ENCODE measurements at places on chromosomes 2 and 18.
A peak's percentile ranks its signal among the peaks of the same experiment; 100 is the strongest.

DNA sequence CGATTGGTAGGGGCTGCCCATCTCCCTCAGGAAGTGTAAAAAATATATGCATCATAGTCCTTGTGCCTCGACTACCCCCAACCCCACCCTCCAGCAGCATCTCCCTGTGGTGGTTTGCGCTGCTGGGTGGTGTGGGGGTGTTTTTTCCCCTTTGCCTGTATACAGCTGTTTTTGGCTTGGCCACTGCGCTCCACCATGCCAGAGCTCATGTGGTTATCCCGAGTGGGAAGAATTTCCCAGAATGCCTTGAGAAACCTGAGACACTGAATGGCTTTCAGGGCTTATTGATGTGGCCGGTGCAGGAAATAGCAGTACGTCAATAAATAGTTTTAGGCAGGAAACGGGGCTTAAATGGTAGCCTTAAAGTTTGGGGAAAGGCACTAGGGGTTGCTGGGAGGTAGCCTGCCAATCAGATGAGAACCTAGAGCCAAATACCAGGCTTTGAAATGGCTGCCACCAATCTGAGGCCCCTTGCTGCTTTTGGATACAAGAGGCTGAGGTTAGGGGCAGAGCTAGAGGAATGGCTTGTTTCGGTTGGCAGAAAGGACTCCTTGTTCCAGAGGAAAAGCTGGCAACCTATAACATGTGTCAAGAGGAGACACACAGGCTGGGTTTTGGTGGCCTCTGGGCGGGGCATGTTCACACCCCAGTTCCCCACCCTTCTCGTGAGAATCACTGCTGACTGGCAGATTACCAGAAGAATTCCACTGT lies 144.1 kb downstream of the SMAD7 start:
- DNase-seq, result peak; percentile 48

GRCh38 chr18:73549236-73549635 lies 598.4 kb downstream of the FBXO15 start:
- no peak for DNase-seq

GRCh38 chr2:109339519-109339966 lies 210.5 kb downstream of the SH3RF3 start:
- peak; percentile 64 for DNase-seq

GRCh38 chr2:150095361-150096095 lies 391.9 kb downstream of the RND3 start:
- no peak for DNase-seq

- DNase-seq, result peak; percentile 34
Observed at GRCh38 chr18:62957885-62958472, 242.6 kb downstream of the PHLPP1 start.

- no peak for DNase-seq
Observed at GRCh38 chr2:7748717-7749415, 831.7 kb downstream of the RNF144A start.

DNA sequence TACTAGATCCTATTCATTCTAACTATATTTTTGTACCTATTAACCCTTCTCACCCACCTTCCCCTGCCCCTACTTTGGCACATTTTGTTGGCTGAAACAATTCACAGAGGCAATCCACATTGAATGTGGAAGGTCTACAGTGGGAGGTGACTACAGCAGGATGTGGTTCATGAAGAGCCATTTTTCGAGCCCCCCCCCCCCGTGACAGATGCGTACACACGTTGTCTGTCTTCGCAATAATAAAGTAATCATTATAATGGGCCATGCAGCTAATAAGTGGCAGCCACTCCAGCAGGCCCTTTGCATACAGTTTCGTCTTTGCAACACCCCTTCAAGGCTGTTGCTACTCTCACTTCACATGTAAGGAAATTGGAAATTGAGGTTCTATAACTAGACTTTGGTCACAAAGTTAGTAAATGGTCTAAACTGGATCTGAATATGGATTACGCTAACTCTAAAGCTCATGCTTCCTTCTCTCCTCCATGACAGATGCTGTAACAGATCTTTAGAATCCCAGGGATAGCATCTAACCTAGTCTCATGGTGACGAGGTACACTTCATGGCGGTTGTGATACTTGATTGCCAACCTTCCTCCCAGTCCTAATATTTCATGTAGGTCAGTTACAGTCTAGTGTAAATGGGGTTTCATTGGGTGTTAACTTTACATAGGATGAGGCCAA lies 176.8 kb downstream of the MYCN start:
- no peak for DNase-seq

- peak; percentile 94 for DNase-seq
Observed at GRCh38 chr18:3624935-3625741, 175.2 kb downstream of the TGIF1 start.

DNA sequence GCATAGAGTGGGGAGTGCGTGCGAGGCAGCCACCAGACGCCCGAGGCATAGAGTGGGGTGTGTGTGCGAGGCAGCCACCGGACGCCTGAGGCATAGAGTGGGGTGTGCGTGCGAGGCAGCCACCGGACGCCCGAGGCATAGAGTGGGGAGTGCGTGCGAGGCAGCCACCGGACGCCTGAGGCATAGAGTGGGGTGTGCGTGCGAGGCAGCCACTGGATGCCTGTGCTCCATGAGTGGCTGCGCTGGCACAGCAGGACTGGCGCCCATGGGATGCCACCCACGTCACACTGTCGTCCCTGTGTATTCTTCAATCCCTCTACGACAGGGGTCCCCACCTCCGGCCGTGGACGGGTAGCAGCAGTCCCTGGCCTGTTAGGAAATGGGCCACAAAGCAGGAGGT lies 221.9 kb downstream of the HDAC4 start:
- no peak for DNase-seq

DNA sequence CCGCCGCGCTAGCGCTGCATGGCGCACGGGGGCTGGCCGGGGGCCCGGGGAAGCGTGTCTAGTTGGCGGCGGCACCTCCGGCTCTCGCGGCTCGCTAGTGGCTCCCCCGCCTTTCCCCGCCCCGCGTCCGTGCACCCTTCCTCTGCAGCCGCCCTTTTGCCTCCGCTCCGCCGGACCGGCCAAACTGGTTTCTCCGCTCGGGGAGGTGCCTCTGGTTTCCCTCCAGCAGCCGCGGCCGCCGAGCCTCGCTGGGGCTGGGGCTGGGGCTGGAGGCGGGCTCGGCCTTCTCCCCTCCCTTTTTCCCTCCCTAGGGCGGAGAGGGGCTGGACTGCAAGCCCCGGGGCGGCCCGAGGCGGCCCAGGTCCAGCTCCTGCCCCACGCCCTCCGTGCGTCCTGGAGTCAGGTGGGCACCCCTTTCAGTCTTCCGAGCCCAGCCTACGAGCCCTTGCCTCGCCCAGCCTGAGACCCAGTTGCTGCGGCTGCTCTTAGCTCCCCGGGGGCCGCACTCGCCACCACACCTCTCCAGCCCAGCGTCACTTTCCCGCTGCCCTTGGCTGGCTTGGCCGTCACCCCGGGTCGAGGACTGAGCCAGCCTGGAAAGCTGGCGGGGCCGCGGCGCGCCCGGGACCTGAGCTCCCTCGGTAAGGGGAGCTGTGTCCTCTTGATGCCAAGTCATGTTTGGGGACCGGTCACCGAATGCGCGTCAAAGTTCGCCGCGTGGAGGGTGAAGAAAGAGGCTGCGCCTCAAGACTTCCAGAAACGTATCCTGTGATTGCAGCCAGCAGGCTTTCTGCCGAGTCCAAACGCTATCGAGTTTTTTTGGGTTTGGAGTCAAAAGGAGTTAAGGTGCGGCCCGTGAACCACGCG lies at the start of gene ATP8B1:
Gene ATP8B1, minus strand, starts transcription at position 213 of the 867 bp plus-strand sequence. CDS start 71,508 bp downstream, outside the sequence.
- peak; percentile 58 for DNase-seq

DNA sequence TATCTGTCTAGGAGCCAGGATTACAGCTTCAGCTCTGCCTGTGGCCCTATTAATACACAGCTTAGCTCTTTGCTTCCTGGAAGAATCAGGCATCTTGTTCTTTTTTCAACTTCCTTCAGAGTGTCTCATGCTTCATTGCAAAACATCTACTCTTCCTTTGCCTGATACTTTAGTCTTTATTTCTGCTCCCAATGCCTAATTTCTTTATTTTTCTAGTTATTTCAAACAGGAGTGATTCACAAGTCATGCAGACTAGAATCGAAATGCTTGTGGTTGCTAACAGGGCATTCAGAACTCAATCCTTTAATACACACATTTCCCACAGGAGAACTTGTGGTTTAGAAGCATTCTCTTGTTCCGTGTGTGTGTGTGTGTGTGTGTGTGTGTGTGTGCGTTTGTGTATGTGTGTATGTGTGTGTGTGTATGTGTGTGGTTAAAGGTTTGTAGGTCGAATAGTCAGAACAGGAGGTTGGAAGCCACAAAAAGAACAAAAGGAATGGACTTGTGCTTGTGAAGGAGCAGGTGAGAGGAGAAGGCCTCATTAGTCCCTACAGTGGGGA lies 28.3 kb upstream of the INSIG2 start:
- DNase-seq, result peak; percentile 98

DNA sequence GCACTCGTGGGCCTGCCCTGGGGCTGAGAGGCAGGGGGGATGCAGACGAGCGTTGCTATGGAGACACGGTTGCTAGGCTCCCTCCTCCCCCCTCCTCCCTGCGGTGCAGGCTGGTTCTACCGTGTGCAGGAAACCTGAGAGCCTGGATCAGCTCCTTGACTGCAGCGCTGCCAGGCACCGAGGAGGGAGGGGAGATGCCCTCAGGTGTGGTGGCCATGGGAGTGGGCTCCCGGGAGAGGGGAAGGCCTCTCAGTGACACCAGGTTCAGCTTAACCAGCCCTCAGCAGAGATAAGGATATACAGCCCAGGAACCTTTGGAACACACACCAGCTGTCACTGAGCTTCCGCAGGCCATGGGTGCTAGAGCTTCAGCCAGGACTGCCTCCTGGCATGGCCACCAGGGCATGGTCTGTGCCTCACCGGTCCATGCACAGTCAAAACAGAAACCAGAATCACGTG lies 124.4 kb upstream of the PXDN start:
- no peak for DNase-seq

DNA sequence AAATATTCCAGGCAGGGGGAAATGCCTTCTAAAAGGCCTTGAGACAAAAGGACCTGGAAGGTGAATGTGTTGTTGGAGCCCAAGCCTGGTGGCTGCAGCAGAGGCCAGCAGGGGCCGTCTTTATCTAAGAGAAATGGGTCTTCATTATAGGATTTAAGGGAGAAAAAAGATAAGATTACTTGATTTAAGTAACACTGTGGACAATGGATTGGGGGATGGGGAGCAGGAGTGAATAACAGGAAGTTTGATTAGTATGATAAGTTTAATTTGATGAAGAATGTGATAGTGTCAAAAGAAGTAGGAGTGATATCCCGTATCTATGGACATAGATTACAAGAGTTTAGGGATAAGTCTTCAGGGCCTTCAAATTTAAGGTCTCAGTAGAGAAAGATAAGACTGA lies 64.2 kb downstream of the WDR75 start:
- no peak for DNase-seq

GRCh38 chr2:169237286-169237685 lies 125.0 kb downstream of the LRP2 start:
- no peak for DNase-seq

DNA sequence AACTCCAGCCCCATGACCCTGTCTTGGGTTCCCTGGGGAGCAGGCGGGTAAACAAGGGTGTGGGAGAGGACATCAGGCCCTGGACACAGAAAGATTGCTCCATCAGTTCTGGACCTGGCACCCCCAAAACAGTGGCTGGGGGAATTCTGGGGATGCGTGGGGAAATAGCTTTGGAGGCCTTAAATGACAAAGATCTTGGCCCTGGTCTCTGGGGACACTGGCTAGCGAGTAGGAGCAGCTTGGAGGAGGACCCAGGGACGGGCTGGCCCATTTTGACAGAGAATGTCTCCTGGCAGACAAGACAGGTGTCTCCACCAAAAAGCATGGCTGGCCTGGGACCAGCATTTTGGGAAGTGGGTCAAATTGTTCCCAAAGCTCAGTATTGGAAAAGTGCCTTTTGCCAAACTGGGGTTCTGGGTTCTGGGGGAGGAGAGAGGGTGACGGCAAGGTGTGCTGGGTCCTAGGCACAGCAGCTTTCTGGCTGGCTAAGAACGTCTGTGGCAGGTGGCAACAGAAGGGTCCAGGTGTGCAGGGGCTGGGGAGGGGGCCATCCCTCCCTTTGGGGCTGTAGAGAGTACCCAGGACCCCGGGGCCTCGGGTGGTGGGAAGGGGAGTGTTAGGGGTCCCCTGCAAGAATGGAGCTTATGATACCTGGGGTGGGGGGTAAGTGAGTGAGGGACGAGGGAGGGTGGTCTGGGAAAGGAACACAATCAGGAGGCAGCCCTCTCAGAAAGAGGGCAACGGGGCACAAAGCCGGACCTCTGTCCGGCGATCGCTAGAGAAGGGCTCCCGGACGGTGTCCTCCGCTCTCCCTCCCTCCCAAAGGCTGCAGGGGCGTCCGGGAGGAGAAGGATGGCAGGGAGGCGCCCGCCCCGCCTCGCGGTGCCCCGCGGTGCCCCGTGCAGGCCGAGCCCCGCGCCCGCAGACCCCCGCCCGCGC lies 556 bp downstream of the CYRIA start:
- DNase-seq, result no peak

DNA sequence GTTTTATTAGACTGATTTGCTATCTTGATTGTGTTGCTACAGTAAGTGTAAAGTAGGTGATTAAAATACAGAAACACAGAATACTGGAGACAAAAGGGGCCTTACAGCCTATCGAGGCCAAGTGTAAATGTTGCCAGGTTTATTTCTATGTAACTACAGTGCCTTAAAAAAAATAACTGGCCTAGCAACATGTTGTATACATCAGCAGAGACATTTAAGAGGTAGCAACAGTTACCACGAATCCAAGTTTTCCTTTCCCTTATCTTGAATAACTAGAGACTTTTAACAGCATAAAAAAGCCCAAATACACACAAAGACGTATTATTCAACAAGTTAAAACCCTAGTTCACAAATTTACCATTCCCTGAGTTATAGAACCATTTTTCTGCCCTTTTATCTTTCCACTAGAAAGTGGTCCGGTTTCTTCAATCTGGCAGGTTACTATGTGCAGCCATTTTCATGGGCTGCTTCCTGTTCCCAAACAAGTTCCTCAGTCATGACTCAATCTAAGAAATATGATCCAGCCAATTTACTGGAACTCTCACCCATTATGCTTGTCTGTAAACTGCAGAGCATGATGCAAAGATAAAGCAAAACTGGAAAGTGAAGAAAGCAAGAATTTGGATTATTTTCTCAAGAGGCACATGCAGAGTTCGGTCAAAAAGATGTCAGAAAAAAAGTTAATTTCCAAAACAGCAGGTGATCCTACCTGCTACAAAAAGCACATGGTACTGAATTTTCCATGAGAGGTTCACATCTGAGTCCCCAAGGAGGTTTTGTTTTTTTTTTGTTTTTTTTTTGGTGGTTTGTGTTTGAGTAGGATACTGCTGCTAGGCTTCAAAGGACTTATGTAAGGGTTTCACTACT lies 22.2 kb downstream of the NFE2L2 start:
- peak; percentile 91 for DNase-seq

- DNase-seq, result no peak
Observed at GRCh38 chr2:195586062-195586714, 70.8 kb upstream of the SLC39A10 start.

Data from LHCN-M2 (cell line).